ENCODE measurements at places on chromosomes 2 and 18.

- peak; percentile 3 for DNase-seq
These were observed 458.6 kb upstream of the FSIP2 start for GRCh38 chr2:185279999-185280398.

DNA sequence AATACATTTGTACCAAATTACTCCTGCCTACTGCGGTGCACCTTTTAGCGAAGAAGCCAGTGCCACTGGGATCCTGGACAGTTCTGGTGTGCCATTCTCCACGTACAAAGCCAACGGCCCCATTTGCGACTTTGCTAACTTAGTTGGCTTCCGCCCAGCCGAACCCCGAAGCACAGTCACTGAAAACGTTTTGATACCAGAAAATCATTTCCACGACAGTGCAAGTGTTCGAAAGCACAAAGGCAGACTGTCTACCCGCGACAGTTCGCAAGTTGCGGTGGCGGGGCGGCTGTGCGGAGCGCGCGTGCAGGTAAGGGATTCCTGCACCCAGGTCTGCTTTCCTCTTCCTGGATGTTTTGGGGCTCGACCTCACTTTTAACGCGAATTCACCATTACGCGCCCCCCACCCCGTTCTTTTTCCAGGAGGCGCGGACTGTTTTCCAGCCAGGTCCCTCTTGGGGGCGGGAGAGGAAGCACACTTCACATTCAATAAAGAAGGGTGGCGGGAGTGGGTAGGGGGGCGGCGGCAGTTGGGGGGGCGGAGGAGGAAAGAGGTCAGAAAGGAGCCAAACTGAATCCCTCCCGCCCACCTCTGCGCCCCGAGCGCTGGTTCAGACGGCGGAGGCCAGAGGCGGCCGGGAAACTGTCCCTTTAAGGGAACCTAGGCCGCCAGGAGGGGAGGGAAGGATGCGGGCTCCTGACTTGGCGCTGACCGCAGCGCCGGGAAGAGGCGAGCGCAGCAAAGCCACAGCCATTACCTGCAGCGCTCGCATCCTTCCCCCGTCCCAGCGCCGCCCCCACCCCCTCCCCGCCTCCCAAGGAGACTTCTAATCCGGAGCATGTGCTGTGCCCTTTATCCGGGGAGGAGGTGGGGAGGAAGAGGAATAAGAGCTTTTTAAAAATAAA is 107.4 kb upstream of the KCTD1 start:
- no peak for DNase-seq

- DNase-seq: no peak
These were observed 217.1 kb downstream of the PTPRM start for GRCh38 chr18:7784171-7784570.

DNA sequence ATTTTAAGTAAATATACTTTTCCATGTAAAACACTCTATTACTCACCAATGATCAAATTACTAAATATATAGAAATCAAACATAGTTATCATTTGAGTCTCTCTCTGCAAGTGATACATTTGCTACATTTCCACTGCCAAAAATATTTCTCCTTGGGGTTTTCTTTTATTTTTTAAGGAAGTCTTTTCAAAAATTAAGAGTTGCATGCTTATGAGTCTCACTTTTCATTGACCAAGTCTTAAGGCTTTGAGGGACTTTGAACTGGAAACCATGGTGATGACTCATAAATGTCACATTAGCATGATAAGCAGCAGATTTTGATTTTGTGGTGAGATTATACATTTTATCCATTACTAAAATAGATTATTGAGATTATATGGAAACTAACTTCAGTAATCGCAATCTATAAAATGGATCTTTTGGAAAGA is 152.9 kb downstream of the FAM124B start:
- DNase-seq: no peak

DNA sequence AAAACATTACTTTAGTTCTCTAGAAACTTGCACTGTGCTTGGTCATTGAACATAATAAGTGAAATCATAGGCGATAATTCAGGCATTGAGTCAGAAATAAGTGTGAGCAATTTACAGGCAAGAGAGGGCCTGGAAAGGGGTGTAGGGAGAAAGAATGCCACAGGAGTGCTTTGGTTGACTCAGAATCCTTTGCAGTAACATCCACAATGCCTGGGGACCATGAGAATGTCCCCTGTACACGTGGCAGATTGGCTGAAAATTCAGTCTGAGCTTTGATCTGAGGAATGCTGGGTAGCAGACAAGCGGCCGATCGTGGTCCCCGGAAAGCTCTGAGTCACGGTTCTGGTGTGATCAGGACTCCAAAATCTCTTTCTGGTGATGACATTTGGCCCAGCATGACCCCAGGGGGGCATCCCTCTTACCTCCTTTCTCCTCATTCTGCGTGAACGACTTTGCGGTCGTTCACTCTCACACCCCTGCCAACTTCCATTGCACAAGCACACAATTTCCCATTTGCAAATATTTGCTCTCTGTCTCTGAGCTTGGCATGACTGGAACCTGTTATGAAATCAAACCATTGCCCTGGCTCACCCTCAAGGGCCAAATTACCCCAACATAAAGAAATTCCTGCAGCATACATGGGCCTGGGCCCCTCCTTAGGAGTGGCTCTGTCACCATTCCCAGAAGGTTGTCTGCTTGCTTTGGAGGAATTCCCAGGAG is 305.0 kb upstream of the EPAS1 start:
- DNase-seq: no peak

GRCh38 chr2:40471866-40472265 is 20.0 kb upstream of the SLC8A1 start:
- no peak for DNase-seq

DNA sequence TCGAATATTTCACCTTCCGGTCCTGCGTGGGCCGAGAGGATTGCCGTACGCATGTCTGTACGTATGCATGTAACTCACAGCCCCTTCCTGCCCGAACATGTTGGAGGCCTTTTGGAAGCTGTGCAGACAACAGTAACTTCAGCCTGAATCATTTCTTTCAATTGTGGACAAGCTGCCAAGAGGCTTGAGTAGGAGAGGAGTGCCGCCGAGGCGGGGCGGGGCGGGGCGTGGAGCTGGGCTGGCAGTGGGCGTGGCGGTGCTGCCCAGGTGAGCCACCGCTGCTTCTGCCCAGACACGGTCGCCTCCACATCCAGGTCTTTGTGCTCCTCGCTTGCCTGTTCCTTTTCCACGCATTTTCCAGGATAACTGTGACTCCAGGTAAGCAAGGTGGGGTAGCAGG is at the start of gene SERPINB5:
Gene SERPINB5, plus strand, starts transcription at position 291 of the 400 bp plus-strand sequence. CDS start 7,471 bp downstream, outside the sequence.
- DNase-seq: no peak

- DNase-seq: no peak
These were observed 40.6 kb upstream of the EDAR start for GRCh38 chr2:109029490-109030201.

DNA sequence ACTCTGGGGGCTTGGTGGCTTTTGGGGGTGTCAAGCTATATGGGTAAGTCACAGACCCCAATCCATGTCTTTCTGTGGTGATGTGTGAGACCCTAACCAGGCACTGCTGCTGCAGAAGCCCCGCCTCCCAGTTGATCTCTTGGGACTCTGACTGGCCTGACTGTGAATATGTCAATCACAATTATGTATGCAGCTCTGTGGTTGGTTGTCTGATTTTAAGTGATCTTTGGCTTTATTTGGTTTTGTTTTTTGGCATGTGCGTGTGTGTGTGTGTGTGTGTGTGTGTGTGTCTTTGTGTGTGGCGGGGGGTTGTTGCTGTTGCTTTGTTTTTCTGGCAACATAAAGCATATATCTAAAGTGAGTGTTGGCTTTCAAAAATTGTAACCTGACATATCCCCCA is 78.5 kb upstream of the GLS start:
- DNase-seq: no peak

Data from GM20000 (cell line).